ENCODE measurements at places on chromosomes 3 and 15. TPM values are rescaled to one million over a fixed set of nuclear protein-coding genes. Genes with fewer than 3 reads are reported as not detected.

MYL3 gene
- total RNA-seq, result 7,440 TPM

GRCh38 chr15:38076786-38077185, 142.3 kb downstream of the TMCO5A start:
- H3K4me1 ChIP-seq, result peaks cover 33% of the 10 kb centered on the region
- H3K27ac ChIP-seq, result no peak overlapping the region
- H3K4me3 ChIP-seq, result no peak overlapping the region
- H3K36me3 ChIP-seq, result no peaks in the 10 kb centered on the region
- H3K27me3 ChIP-seq, result no peaks in the 10 kb centered on the region

DNA sequence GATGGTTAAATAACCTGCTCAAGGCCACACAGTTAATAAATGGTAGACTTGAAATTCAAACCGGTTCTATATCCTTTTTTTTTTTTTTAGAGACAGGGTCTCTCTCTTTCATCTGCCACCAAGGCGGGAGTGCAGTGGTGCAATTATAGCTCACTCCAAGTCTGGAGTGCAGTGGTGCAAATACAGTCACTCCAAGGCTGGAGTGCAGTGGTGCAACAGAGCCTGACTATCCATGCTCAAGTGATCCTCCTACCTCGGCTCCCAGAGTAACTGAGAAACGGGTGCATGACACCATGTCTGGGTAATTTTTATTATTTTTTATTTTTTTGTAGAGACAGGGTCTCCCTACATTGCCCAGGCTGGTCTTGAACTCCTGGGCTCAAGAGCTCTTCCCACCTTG, 23.4 kb downstream of the DPP8 start:
- H3K36me3 ChIP-seq, result peaks cover 80% of the 10 kb centered on the region
- H3K4me3 ChIP-seq, result no peak overlapping the region
- no peaks in the 10 kb centered on the region for H3K27me3 ChIP-seq
- H3K4me1 ChIP-seq, result peaks cover 5% of the 10 kb centered on the region

GRCh38 chr3:138768946-138769345, 65.8 kb downstream of the PIK3CB start:
- H3K27me3 ChIP-seq, result no peaks in the 10 kb centered on the region
- DNase-seq, result no peak
- peaks cover 14% of the 10 kb centered on the region for H3K36me3 ChIP-seq
- no peak overlapping the region for H3K4me3 ChIP-seq

DNA sequence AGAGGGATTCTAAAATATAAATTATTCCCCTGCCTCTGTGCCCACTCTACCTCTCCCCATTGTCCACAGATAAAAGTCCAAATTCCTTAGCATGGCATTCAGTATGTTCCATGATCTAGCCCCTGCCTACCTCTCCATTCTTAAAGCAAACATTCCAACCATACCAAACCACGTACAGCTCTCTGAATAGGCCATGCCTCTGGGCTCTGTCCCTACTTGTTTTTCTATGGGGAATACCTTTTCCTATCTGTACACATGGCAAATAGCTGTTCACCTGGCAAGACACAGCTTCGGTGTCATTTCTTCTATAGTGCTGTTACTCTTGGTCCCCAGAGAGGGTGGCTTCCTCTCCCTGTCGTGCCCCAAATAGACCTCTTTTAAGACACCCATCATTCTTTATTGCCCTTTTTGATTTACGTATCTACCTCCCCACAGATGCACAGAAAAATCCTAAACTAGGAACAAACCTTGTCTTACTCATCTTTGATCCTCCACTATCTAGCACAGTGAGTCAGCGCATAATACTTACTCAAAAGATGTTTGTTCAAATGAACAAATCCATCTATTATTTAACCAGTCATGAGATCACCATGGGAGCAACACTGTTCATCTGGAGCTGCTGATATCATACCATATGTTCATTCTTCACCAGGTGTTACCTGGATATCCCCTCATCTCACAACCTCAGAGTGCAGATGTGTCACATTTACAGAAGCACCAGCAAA, 329.8 kb downstream of the THSD4 start:
- H3K4me3 ChIP-seq, result no peak overlapping the region
- H3K27me3 ChIP-seq, result no peaks in the 10 kb centered on the region
- H3K27ac ChIP-seq, result no peak overlapping the region
- no peaks in the 10 kb centered on the region for H3K36me3 ChIP-seq
- no peak for DNase-seq
- peaks cover 54% of the 10 kb centered on the region for H3K4me1 ChIP-seq

Measured in left ventricle myocardium inferior (tissue), 1 donor.